ENCODE measurements at places on chromosomes 6 and 20. TPM values are rescaled to one million over a fixed set of nuclear protein-coding genes. Genes with fewer than 3 reads are reported as not detected.

DNA sequence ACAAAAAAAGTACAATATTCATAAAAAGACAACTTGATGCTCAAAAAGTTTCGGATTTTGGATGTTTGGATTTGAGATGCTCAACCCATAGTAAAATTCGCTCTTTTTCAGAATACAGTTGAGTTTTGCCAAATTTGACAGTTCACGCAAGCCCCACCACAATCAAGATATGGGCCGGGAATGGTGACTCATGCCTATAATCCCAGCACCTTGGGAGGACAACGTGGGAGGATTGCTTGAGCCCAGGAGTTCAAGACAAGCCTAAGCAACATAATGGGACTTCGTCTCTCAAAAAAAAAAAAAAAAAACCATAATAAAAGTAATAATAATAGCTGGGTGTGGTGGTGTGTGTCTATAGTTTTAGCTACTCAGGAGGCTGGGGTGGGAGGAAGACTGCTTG, 51.3 kb downstream of the PHF20 start:
- no peak overlapping the region for H3K27ac ChIP-seq
- H3K27me3 ChIP-seq = peaks cover 1% of the 10 kb centered on the region
- peaks cover 3% of the 10 kb centered on the region for H3K36me3 ChIP-seq
- DNase-seq = no peak
- H3K4me3 ChIP-seq = no peak overlapping the region
- H3K4me1 ChIP-seq = peaks cover 53% of the 10 kb centered on the region

Gene TBXT
- polyA plus RNA-seq = not detected

Gene TSPO2
- polyA plus RNA-seq = not detected

DNA sequence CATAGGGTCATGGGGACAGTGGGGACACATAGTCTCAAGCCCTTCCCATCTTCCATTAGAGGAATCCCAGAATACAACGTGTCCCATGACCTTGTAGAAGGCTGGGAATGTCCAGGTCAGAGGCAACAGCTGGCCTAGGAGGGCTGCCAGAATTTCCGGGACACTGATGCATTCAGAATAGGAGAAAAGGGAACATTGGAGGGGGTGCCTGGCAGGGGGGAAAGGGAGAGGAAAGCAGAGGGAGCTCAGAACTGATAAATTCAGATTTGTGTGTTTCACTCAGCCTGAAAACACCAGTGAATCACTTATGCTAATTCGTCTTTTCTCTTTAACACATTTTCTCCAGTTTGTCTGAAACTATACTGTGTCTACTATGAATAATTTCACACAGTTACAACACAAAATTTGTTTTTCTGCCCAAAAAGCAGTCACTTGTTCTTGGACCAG, 35.5 kb upstream of the BMP2 start:
- H3K4me1 ChIP-seq = no peaks in the 10 kb centered on the region
- no peak overlapping the region for H3K4me3 ChIP-seq
- no peak overlapping the region for H3K27ac ChIP-seq
- no peak for DNase-seq
- peaks cover 2% of the 10 kb centered on the region for H3K27me3 ChIP-seq

Gene IP6K3
- not detected for polyA plus RNA-seq

Gene ANKRD66
- not detected for polyA plus RNA-seq

Gene BMP2
- polyA plus RNA-seq = 1.2 TPM

Gene HLA-DOA
- polyA plus RNA-seq = 5.2 TPM

- no peak for DNase-seq
- peaks cover 23% of the 10 kb centered on the region for H3K4me1 ChIP-seq
- peak overlapping the region; percentile 85 for H3K27ac ChIP-seq
These were observed 42.9 kb upstream of the MAP7 start for GRCh38 chr6:136592930-136593673.

GRCh38 chr20:6705106-6705766, 62.2 kb upstream of the BMP2 start:
- H3K4me1 ChIP-seq = peaks cover 39% of the 10 kb centered on the region
- peak overlapping the region; percentile 23 for H3K4me3 ChIP-seq
- H3K27me3 ChIP-seq = peaks cover 2% of the 10 kb centered on the region
- no peaks in the 10 kb centered on the region for H3K36me3 ChIP-seq

- DNase-seq = no peak
- no peaks in the 10 kb centered on the region for H3K27me3 ChIP-seq
- peak overlapping the region; percentile 36 for H3K4me3 ChIP-seq
- peaks cover 52% of the 10 kb centered on the region for H3K4me1 ChIP-seq
- peaks cover 6% of the 10 kb centered on the region for H3K36me3 ChIP-seq
- peak overlapping the region; percentile 46 for H3K27ac ChIP-seq
These were observed 31.4 kb downstream of the RALGAPA2 start for GRCh38 chr20:20680991-20681508.

GRCh38 chr20:49657118-49657901, 56.4 kb downstream of the B4GALT5 start:
- no peaks in the 10 kb centered on the region for H3K27me3 ChIP-seq
- DNase-seq = no peak
- H3K4me3 ChIP-seq = no peak overlapping the region
- peaks cover 15% of the 10 kb centered on the region for H3K4me1 ChIP-seq
- peaks cover 28% of the 10 kb centered on the region for H3K36me3 ChIP-seq
- peak overlapping the region; percentile 47 for H3K27ac ChIP-seq
